ENCODE measurements at places on chromosomes 5 and 9.
A peak's percentile ranks its signal among the peaks of the same experiment; 100 is the strongest.

DNA sequence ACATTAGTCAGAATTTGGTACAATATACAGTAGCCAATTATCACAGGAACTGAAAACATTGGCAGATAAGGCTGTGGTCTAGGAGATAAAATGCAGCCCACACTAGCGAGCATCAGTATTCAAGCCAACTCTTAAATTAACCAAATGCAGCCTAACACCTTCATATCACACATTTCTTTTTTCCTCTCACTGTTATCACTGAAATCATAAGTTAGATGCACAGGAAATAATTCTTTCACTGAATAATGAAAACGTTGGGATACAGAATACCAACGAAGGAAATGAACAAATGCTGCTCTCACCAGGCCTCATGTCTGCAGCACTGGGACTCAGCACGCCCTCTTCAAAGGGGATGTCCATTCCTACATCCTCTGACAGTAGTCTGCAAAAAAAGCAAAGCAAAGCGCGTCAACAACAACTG lies 109.1 kb upstream of the PCA3 start:
- no peak for DNase-seq

DNA sequence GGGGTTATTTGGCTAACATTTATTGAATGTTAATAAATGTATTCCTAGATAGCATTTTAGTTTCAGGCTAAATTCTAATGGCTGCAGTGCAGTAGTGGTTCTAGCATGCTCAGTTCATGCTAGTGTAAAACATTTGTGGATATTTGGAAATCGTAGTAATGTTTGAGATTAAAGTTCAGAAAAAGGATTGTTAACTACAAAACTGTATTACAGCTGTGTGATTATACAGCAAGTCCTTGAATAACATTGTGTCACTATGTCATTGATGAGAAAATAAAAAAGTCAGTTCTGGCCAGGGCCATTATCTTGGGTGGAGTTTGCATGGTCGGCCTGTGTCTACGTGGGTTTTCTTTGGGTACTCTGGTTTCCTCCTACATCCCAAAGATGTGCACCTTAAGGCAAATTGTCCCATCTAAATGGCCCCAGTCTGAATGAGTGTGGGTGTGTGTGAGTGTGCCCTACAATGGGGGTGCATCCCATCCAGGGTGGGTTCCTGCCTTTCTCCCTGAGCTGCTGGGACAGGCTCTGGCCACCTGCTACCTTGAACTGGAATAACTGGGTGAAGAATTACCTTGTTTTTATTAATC lies 8.8 kb downstream of the ZSWIM6 start:
- no peak for DNase-seq

- DNase-seq = no peak
These were observed 148.8 kb downstream of the MTX3 start for GRCh38 chr5:79842006-79842881.

DNA sequence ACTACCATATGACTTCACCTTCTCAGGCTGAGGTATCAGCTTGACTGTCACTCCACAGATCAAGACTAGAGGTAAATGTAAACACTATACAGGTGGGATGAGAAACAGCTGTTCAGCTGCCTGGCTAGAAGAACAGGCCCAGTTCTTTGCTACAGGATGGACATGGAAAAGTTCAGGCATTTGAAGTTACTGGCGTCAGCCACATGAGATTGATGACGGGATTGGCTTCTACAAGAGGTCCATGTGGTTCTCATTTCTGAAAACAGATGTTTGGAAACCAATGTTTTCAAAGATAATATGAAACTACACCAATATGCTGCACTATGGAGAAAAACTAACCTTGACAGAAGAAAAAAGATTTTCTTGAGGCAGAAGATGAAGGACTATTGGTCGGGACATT lies 324.1 kb downstream of the CDH10 start:
- no peak for DNase-seq

- peak; percentile 34 for DNase-seq
These were observed 1.1 kb downstream of the NFIB start for GRCh38 chr9:14312719-14313377.

GRCh38 chr5:69492391-69492922 lies at the start of gene OCLN:
TSS of gene OCLN (plus strand) at chr5:69492790. CDS start at chr5:69504245, 11,455 bp downstream.
- DNase-seq = no peak

DNA sequence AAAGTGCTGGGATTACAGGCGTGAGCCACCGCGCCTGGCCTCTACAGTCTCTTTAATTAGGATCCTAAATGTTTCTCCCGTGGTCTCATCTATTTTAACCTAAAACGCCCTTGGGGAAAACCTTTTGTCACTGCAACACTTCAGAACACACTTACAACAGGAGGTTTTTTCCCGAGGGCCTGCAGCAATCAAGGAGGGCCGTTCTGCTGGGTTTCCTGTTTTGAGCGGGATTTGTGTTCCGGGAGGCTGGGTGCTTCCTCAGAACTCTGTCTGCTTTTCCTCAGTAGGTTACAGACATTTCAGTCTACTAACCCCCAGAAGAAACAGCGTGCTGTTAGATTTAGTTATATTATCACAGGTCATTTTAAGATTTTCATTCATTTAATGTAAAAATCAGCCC lies 65.4 kb upstream of the IRX4 start:
- DNase-seq = no peak

DNA sequence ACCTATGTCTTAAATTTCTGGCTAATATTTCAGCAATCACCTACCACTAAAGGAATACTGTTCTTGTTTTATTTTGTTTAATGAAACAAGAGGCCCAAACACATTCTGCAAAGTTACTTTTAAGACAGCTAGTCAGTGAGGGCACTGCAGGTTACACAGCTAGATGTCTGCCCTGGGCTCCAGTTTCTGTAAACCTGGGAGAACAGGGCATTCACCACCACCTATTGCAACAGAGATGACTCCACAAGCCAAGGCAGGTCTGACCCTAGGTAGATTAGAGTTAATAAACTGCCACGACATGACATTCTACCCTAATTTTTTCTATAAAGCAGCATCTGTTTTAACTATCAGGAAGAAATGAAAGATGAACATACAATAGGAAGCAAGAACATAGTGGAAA lies 90.8 kb downstream of the SLF1 start:
- no peak for DNase-seq

DNA sequence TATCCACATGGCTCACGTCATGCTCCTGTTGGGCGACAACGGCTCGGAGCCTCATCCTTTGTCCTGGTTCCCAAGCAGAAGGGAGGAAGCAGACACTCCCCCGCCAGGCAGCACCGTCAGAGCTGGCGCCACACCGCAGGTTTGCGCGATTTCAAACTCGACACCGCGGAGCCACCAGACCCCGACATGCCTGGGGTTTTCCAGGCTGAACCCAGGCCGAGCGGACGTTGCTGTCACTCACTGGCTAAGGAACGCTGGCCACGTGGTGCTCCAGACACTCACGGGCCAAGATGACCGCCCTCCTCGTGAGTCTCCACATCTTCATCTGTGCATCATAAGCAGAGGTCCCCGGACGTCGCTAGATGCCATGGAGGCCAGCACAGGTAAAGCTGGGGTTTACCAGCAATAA lies 9.0 kb downstream of the TERT start:
- no peak for DNase-seq

DNA sequence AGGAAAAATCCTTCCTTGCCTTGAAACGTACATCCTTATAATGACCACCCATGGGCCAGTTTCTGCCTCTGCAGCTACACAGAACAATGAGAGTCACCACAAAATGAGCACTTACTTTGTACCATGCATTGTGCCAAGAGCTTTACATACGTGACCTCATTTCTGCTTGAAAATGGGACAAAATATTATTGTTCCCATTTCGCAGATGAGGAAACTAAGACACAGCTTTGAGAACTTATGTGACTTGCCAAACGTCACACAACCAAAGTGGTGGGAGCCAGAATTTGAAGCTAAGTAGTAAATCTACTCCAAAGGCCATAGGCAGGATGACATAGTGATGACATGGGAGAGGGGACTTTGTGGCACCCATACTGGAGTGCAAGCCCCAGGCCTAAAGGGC lies 34.8 kb upstream of the GRPEL2 start:
- DNase-seq = no peak

- DNase-seq = no peak
These were observed 16.7 kb upstream of the IL13 start for GRCh38 chr5:132641241-132641723.

DNA sequence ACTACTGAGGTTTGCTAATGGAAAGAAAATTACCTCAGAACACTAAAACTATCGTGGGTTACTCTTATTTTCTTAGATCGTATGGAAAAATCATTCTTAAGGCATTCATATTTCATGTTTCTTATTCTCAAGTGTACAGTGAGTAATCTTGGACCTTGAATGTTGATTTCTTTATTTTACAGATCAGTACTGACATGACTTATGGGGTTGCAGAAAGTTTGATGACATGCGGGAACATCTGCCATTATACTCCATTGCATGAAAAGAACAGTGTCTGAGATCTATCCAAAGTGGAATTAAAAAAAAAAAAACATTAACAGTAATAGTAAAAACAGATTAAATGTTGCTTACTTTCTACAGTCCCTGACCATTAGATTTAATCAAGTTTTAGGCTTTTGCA lies 1290.2 kb upstream of the WWC1 start:
- DNase-seq = no peak

DNA sequence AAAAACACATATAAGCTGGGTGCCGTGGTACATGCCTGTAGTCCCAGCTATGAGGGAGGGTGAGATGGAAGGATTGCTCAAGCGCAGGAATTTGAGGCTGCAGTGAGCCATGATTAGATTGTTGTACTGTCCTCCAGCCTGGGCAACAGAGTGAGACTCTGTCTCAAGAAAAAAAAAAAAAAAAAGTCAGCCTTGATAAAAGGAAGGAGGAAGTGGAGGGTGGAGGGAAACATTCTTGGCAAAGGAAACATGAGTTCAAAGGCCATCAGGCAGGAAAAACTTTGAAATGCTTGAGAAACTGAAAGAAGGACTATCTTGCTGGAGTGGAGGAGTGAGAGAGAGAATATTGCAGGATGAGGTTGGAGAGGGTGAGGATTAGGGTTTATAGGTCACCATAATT lies 18.3 kb upstream of the ANKHD1 start:
- DNase-seq = no peak

DNA sequence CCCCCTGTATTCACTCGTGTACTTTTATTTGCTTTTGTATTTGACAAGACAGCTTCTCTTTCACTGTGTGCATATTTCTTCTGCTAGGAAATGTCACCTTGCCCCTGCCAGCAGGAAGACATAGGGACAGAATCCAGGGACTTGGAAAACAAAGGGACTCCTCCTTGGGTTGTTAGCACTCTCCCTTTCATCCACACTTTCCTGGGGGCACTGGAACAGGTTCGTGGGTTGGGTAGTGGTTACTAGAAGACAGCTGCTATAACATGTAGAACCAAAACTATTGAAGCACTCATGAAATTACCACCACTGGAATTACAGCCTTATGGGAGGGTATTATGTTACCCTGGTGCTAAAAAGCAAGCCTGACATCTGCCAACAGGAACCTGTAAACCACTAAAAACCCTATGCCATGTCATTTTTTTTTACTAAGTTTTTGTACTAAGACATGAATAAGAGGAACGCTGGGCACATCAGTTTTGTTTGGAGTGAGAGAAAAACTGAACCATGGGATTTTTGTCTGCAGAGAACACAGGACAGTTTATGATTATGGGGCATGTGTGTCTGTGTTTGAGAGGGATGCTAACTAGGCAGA lies 4.7 kb upstream of the CCL28 start:
- no peak for DNase-seq
